ENCODE measurements at places on chromosomes 11 and 22. TPM values are rescaled to one million over a fixed set of nuclear protein-coding genes. Genes with fewer than 3 reads are reported as not detected.

Gene OR8D4
- not detected for total RNA-seq

GRCh38 chr11:70109903-70110302, 31.8 kb downstream of the ANO1 start:
- no peak for DNase-seq

- DNase-seq, result peak; percentile 38
Measured at GRCh38 chr22:43060183-43060582, 29.0 kb downstream of the TTLL1 start.

Gene TRIM29
- total RNA-seq, result not detected

Gene PIH1D2
- 0.40 TPM for total RNA-seq

- DNase-seq, result no peak
Measured at GRCh38 chr22:27995801-27996528, 76.9 kb upstream of the PITPNB start.

Gene PGA3
- not detected for total RNA-seq

Gene TRIM49C
- total RNA-seq, result not detected

DNA sequence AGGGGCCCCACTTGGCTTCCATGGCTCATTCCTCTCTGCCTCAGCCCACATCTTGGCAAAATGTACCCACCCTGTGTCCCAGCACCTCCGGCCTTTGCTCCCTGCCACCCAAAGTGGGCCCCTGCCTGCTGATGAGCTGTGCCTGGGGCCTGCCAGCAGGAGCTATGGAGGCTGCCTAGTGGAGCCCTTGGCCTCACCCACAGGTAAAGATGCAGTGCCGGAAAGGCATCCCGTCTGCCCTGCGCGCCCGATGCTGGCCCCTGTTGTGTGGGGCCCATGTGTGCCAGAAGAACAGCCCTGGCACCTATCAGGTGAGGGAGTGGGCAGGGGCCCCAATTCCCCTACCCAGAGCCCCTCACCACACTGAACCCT, 1.3 kb downstream of the TBC1D10C start:
- DNase-seq, result no peak

Gene OR52A1
- not detected for total RNA-seq

Gene NAALAD2
- total RNA-seq, result 0.22 TPM

DNA sequence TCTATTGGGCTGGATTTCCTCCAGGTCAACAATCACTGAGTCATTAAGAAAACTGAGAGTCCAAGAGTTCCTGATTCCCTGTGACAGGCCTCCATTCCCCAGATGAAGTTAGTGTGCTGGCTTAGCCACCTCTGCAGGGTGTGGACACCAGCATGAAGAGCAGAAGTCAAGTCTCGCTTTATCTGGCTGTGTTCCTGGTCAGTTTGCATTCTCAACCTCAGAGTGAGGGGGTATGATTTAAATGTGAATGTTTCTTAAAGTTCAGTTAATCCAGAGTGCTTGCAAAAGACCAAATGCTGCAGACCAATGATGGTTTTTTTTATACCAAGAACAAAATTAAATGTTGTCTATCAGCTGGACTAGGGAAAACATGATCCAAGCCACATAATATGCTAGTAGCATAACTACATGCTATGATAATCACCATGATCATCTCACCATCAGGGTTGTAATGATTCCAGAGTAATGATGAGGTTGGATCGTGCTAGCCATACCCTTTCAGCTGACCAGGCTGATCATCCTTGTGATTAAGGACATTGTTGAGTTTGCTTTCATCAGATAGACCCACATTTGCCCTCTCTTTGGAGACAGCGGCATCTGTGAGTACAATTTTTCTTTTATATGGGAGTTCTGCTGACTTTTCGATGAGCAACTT, 145.8 kb upstream of the ARHGAP20 start:
- DNase-seq, result no peak

Gene MEI1
- total RNA-seq, result 0.40 TPM

GRCh38 chr11:116168459-116168787, 604.4 kb downstream of the BUD13 start:
- DNase-seq, result no peak

Gene APOBEC3H
- total RNA-seq, result not detected
